ENCODE measurements at places on chromosomes 2 and 18.
A peak's percentile ranks its signal among the peaks of the same experiment; 100 is the strongest.

GRCh38 chr2:181984814-181985631 is 630 bp upstream of the PPP1R1C start:
- no peak for DNase-seq

DNA sequence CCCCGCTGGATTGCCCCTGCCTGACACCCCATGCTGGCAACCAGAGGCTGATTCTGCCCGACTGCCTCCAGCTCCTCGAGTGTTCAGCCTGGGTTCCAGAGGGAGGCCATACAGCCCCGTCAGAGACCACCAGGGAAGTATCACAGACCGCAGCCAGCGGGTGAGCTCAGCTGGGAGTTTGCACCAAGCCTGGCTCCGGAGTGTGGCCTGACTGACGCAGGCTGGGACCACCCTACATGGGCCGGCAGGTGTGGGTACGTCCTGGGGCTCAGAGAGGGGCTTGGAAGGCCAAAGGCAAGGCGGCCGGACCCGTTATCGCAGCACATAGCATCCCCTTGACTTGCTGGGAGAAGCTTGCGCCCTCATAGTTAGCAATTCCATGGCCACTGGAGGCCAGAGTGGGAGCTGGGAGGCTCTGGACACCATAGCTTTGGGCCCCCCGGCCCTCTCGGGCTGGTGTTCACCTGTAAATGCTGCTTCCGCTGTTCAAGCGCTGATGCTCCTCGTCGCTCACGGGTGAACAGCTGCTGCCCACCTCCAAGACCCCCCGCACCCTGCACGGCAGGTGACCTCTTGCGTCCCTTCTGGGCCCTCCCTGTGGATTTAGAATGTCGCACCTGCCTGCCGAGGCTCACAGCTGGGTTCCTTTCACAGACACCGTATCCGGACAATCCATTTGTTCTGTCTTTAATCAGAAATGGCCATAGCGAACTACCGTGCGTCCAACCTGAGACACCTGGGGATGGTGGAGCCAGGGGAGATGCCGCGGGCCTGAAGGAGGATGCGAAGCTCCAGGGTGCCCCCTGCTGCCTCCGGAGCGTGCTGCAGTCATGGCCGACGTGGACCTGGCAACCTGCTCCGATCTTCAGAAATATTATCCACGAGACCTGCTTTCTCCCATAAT is 31.2 kb upstream of the SLC66A3 start:
- peak; percentile 31 for DNase-seq

DNA sequence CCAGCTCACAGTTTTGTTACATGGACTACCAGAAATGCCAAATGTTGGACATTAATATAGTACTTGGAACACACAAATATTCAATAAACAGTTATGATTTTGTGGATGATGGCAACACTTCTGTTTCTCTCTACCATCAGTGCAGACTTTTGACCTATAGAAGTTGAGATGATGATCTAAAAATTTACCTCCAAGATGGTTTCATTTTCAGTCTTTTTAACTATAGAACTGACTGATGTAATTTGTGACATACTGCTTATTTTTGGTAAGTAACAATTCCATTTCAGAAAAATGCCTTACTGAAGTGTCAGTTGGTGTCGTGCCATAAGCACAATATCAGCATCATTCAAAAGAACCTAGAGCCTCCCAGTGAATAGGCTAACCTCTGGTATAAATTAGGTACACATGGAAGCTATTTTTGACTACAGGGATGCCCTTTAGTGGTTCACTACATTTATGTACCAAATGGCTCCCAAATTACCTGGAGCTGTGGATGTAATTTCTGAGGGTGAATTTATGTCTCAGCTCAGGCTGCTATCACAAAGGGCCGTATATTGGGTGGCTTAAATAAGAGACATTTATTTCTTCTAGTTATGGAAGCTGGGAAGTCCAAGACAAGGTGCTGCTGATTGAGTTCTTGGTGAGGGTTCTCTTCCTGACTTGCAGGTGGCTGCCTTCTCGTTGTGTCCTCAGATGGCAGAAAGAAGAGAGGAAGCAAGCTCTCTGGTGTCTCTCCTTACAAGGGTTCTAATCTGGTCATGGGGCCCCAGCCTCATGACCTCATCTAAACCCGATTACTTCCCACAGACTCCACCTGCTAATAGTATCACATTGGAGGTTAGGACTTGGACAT is 66.5 kb downstream of the ALPK2 start:
- peak; percentile 27 for DNase-seq

GRCh38 chr2:233764264-233764663 is 4.2 kb downstream of the UGT1A1 start:
- DNase-seq: no peak

GRCh38 chr2:192194866-192195547 is at the start of gene TMEFF2:
Gene TMEFF2 (minus strand): TSS chr2:192194933. CDS start chr2:192194524, 409 bp downstream.
- DNase-seq: no peak

- no peak for DNase-seq
Measured at GRCh38 chr2:65407240-65407639, 25.2 kb downstream of the SPRED2 start.

DNA sequence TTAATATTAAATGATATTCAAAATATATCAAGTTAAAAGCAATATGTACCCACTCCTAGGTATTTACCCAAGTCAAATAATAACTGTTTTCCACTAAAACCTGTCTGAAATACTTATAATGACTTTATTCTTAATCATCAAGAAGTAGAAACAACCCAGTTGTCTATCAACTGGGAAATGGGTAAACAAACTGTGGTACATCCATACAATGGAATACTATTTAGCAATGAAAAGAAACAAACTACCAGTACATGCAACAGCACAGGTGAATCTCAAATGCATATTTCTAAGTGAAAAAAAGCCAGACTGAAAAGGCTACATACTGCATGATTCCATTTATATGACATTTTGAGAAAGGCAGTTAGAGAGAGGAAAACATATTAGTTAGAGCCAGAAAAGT is 559.9 kb downstream of the MBD2 start:
- DNase-seq: no peak

DNA sequence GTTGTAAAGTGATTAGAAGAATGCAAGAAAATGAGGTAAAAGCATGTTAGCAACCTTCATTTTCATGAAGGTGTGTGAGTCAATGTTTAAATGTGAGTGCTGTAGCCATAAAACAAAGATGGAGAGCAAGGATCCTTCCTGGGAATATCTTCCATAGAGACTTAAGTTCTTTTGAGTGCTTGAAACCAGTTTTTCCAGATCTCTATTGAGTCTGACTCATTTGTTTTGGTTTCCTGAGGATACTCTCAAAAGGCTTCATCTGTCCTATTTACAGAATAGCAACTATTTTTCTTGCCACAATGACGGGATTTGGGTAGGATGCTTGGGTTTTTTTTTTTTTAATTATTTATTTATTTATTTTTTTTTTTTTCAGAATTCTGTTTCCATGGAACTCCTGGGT is 45.9 kb upstream of the ASB1 start:
- no peak for DNase-seq

DNA sequence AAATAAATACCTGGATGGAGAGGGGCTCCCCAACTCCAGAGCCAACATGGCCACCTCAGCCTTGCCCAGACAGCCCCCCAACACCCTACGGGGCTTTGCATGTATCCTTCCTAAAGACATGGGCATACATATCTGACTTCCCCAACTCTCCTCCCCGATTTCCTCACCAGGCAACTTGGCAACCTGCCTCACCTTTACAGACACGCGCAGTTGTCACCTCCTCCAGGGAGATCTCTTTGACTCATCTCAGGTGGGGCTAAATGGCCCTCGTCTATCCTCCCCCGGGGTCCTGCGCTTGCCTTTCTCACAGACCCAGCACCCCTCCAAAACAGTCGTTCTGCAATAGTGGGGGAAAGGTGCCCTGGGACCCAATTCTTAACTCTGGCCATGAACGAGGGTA is 10.6 kb upstream of the BIN1 start:
- DNase-seq: no peak

GRCh38 chr2:149463328-149464002 is 124.1 kb downstream of the MMADHC start:
- no peak for DNase-seq

GRCh38 chr2:127012868-127013267 is 94.1 kb downstream of the BIN1 start:
- DNase-seq: peak; percentile 27

DNA sequence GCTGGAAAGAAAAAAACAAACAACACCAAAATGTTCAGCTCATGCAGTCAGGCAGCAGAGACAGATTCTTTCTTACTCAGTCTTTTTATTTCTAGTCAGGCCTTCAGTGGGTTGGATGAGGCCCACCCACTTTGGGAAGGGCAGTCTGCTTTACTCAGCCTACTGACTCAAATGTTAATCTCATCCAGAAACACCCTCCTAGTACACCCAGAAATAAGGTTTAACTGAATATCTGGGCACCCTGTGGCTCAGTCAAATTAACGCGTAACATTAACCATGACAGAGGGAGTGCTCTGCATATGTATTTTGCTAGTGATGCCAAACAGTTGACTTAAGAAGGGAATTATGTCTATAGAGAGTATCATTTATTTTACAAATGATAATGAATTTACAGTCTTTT is 401.6 kb downstream of the PARD3B start:
- DNase-seq: no peak

DNA sequence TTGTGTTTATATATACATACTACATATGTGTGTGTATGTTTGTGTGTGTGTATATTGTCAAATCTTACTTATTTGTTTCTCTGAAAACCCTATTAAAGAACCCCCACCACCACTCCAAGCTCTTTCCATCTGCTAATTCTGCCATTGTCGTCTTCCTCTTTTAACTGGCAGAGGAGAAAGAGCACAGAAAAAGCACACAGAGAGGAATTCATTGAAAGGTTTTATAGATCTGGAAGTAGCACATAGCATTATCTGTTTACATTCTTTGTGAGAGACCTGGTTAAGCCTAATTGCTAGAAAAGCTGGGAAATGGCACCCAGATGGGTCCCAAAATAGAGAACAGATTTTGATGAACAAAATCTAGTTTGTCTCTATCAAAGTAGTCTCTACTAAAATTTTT is 800.0 kb upstream of the PIK3C3 start:
- no peak for DNase-seq

DNA sequence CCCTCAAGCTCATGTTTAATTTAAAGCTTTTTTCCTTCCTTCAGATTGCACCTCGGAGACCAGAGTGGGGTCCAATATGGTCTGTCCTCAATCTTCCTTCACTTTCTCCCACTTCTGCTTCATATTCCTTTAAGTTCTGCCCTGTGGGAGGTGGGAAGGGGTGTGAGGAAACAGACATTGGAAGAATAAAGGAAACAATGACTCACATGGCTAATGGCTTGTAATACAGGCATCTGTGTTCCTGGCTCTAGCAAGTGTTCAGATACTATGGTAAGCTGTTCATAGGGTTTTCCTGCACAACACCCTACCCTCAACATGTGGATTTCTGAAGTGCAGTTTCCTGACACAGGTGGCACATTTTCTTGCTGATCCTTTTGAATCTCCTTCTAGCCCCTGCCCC is 209.5 kb downstream of the PIK3C3 start:
- DNase-seq: no peak

- peak; percentile 1 for DNase-seq
Measured at GRCh38 chr2:41400088-41400665, 647.6 kb upstream of the PKDCC start.

GRCh38 chr18:29321561-29321960 is 1144.6 kb upstream of the CDH2 start:
- no peak for DNase-seq

DNA sequence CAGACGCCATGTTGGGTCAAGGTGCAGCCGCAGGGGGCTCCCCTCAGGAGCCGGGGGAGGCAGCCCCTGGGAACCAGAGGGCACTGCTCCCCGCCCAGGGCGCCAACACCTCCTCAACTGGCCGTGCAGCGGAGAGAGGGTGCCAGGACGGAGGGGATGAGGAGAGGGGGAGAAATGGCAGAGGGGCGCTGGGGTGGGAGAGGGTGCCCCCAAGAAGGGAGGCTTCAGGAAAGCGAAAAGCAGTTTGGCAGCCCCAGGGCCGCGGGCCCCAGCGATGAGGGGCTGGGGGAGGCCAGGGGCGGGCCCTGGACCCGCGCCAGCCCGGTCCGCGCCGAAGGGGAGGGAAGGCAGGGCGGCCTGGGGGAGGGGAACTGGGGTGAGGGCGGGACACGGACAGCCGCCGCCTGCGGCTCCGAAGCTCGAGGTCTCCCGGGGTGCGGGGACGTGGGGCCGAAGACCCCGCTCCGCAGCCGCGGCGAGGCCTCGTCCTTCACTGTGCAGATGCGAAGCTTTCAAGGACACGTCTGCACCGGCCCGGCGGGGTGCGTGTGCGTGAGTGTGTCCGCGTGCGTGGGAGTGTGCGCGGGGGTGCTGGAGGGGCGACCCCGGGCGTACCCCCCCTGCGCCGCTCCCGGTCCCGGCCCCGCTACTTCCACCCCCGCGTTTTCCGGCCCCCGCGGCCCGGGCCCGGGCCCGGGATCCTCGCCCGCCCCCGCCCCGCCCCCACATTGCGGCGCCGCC is 1.4 kb downstream of the DNMT3A start:
- DNase-seq: no peak

DNA sequence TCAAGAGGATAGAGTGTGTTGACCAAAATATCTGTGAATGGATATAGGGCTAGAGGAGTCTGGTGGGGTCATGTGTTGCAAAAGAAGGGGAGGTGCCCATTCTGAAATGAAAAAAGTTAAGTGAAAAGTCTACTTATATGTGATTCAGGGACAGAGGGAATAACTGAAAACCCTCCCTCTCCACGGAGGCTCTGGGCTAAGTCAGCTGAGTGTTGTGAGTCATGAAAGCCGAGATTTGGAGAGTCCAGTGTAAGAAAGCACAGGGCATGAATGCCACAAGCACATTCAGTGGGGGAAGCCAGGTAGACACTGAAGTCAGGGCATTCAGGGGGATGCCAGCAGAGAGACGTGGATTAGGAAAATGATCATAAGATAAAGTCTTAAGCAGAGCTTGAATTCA is 871.9 kb downstream of the TSN start:
- DNase-seq: no peak

GRCh38 chr2:239326831-239327535 is 73.8 kb downstream of the HDAC4 start:
- DNase-seq: no peak

DNA sequence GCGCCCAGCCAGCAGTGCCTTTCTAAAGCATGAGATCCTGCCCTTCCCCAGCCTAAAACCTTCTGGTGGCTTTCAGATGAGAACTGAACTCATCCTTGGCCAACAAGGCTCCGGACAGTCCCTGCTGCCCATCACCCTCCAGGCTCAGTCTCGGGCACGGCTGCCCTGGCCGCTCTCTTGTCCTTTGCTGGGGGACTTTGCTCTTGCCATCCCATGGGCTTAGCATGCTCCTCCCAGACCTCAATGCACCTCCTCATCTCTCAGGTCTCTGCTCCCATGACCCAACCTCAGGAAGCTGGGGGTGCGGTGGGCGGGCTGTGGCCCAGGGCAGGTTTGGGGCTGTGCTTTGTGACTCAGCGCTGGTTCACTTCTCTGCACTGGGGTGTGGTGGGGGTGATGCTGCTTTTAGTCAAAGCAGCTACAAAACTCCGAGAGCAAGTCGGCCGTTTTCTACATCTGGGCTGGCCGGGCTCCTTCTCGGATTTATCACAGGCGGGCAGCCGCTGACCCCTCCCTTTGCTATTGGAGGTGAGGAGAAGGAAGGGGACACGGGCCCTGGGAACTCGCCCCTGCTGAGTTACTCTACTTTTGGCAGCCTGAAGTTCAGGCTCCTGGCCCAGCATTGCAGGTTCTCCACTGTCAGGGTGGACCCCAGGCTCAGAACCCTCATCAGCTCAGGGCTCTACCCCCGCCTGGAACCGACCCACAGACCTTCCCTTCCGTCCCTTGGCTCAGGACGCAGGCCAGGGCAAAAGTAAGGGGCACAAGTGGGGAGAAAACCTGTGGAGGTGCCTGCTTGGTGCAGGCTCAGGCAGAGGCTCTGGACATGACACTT is 90.6 kb upstream of the TAF1B start:
- DNase-seq: peak; percentile 95
